ENCODE measurements at places on chromosomes 3 and 15. TPM values are rescaled to one million over a fixed set of nuclear protein-coding genes. Genes with fewer than 3 reads are reported as not detected.

The SYNPR gene
- not detected for total RNA-seq

The ROBO2 gene
- total RNA-seq: not detected

The KATNBL1 gene
- total RNA-seq: 40.1 TPM

The CHL1 gene
- total RNA-seq: not detected

The IL20RB gene
- 2.0 TPM for total RNA-seq

Measured in T-helper 1 cell treated with Interleukin-12 subunit alpha and Interleukin-12 subunit beta and Interleukin-4 antibody, amounts not matched to agents 30 ng/mL and 1 ng/mL, for 36 hours (primary cell).